Stimulated activated CD8-positive, alpha-beta memory T cell treated with anti-CD3 and anti-CD28 coated beads, Interleukin-4, amount 100 ng/mL, for 4 hours (primary cell): ENCODE measurements at places on chromosomes 5 and 9.

DNA sequence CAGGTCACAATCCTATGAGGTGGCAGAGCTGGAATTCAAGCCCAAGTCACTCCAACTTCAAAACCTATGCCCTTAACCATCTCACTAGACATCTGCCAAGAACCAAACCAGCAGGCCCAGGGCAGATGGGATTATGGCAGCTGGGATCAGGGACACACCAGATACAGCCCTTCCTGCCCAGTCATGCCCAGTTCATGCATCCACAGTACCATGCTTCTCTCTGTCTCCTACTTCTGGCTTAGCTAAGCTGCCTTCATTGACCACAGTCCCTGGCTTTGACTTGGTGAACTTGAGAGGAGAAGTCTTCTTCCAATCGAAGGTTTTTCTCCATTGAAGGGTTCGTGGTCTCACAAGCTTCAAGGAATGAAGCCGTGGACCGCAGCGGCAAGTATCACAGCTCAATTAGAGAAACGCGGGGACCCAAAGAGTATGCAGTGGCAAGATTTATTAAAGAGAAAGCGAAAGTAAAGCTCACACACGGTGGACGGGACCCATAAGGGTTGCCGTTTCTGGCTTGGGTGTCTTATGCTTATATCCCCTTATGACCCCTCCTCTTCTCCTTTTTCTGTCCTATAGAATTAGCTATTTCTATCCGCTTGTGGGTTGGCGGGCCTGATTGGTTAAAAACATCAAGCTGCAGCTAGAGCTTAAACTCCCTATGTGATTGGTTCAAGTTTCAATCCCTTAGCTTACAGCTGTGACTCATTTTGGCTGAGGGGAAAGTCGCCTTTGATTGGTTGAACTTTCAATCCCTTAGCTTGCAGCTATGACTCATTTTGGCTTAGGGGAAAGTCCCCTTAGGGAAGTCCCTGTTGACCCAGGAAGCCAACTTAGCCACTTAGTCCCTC lies 101.2 kb downstream of the TRIM36 start:
- no peak for DNase-seq

GRCh38 chr5:58071566-58071965 lies 388.3 kb downstream of the PLK2 start:
- no peak for DNase-seq

DNA sequence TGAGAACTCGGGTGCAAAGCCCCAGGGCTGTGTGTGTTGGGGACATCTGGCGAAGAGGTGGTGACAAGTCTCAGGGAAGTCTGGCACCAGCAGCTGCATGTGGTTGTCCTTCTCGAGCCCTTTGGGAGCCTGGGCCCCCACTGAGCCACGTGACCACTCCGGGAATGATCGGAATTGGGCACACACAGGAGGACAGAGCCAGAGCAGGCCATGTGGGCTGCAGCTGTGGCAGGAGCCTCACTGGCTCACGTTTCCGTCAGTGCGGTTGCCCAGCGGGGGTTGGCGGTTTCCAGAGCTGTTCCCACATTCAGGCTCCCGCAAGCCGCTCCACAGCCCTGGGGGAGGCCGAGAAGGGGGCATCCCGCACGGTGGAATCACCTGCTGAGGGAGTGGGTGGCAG lies 6.8 kb upstream of the CEL start:
- DNase-seq: no peak

- DNase-seq: no peak
Measured at GRCh38 chr9:107024193-107024592, 161.2 kb downstream of the ZNF462 start.

- no peak for DNase-seq
Measured at GRCh38 chr5:36135988-36136387, 15.7 kb downstream of the LMBRD2 start.

GRCh38 chr5:378976-379742 lies 57.6 kb downstream of the AHRR start:
- DNase-seq: no peak

- DNase-seq: no peak
Measured at GRCh38 chr9:131631306-131631705, 86.0 kb downstream of the PRRT1B start.

GRCh38 chr5:126525630-126526245 lies 69.3 kb downstream of the ALDH7A1 start:
- DNase-seq: no peak

DNA sequence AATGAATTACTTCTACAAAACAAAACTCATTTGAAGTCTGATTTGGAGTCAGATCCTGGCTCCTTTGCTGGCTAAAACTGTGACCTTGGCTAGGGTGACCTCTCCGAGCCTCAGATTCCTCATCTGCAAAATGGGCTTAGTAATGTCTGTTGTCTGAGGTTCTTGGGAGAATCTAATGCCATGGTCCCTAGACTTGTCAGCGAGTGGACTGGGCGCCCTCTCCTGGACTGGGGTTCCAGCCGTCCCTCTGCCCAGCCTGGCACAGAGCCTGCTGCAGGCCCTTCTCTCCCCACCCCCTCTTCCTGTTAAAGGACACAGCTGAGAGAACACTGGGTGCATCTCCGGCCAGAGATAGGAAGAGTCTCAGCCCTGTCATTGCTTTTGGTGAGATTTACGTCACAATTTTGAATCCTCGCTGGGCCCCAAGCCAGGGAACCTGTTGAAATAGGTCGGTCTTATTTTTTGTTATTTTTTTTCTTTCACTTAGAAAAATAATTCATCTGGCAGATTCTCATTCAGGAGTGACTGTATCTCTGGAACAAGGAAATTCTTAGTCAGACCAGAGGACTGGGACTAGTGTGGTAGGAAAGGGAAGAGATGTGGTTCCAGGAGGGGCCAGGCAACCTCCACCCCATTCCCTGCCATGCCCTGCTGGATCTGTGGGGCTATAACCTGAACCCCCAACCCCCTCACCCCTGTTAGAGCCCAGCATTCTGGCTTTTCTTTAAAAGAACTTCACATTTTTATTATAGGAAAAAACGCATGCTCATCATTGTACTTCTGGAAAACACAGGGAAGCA lies 48.2 kb upstream of the RPL26L1 start:
- DNase-seq: no peak

GRCh38 chr9:13576101-13576500 lies 296.6 kb upstream of the MPDZ start:
- no peak for DNase-seq
